ENCODE measurements at places on chromosomes 1 and 21.

DNA sequence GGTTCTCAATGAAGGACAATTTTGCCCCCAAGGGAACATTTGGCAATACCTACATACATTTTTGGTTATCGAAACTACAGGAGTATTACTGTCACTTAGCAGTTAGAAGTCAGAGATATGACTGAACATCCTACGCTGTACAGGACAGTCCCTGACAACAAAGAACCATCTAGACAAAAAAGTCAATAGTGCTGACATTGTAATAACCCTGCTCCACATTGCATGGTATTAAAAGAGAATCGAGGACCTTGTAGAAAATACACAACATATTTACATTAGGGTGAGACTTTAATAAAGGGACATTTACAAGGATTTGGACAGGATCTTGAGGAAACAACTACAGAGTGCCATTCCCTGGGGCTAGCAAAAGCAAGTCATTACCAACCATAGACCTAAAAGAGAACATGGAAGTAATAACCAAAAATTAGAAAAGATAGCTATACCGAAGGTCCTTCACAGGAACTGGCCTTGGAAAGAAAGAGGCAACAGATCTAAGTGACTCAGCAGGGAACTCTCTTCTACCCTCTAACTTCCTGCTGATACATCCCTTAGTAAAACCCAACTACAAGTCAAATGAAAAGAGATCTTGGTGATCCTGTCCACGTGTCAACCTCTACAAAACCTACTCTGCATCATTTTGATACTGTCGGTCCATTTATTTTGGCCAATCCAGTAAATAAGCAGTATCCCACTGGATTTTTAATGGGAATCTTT, 40.2 kb downstream of the ANGPTL3 start:
- no peak for DNase-seq

DNA sequence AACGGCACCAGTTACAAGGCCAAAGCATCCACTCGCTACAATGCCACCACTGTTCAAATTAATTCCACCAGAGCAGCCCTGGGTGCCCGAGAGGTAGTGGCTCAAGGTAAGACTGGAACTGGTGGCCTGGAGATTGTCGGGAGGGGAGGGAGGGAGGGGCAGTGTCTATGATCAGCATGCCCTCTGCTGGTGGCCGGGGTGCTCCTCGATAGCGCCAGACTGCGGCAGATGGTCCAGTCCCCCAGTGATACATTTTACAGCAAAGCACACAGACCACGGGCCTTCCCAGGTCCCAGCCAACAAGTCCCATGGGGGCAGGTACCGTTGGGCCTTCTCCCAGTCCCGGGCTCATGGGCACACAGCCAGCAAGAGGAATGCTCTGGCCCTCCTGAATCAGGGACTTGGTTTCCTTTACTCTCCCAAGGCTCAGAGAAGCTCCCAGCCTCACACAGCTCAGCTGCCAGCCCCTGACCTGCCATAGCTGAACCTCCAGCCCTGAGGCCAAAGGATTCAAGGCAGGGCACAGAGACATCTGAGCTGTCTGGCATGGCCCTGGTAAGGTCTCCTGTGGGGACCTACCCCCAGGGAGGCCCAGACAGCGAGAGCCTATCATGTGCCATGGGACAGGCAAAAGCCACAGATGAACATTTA, 15.3 kb downstream of the ACOT7 start:
- no peak for DNase-seq

DNA sequence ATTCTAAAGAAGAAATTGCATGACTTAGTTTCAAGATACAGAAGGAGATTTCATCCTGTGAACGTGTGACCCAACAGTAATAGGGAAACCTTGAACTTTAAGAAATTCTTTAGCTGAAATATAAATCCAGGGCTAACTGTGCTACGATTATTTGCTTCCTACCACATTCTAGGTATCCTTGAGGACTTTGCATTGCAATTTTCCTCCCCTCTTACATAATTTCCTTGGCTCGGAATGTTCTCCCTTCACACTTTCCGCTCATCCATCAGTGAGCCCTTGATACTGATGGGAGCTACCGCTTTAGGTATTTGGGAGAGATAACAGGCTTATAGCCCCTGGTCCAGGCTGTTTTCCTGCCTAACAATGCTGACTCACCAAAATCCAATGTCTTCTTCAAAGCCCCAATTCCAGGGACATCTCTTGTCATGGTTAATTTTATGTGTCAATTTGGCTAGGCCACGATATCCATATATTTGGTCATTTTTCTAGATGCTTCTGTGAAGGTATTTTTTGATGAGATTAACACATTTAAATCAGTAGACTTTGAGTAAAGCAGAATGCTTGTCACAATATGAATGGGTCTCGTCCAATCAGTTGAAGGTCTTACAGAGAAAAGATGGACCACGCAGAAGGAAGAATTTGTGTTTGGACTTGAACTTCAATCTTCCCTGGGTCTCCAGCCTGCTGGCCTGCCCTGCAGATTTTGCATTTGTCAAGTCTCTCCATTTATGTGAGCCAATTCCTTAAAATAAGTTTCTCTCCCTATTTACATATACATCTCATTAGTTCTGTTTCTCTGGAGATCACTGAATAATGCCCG, 121.2 kb downstream of the PTPN14 start:
- DNase-seq = no peak

- DNase-seq = no peak
Observed at GRCh38 chr1:30786264-30786991, 28.9 kb upstream of the LAPTM5 start.

- no peak for DNase-seq
Observed at GRCh38 chr1:17544776-17545350, 5.4 kb downstream of the ARHGEF10L start.
